ENCODE measurements at places on chromosomes 6 and 20. TPM values are rescaled to one million over a fixed set of nuclear protein-coding genes. Genes with fewer than 3 reads are reported as not detected.

Gene FAM184A
- 0.03 TPM for total RNA-seq

Gene FABP7
- total RNA-seq: not detected

Gene PLA2G7
- not detected for total RNA-seq

Gene MRPL14
- total RNA-seq: 172 TPM

Gene ADGB
- not detected for total RNA-seq

Gene PROKR2
- not detected for total RNA-seq

Gene XKR7
- not detected for total RNA-seq

Gene CGAS
- 2.3 TPM for total RNA-seq

DNA sequence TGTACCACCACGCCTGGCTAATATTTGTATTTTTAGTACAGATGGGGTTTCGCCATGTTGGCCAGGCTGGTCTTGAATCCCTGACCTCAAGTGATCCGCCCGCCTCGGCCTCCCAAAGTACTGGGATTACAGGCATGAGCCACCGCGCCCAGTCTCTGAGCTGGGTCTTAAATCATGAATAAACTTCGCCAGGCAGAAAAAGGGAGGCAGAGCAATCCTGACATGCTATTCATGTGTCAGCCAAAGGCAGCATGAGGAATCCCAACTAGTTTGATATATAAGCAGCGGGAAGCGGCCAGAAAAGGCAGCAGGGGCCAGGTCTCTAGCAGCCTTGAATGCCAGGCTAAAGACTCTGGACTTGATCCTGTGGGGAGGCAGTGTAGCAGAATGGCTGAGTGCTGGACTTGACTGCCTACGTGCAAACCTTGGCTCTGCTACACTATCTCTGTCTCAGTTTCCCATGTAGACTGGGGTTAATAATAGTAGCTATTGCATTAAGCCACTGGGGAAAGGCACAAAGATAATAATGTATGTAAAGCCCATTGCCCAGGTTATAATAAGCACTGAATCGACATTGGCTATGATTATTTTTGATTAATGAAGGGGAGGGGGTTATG lies 1.8 kb downstream of the PROCR start:
- DNase-seq: no peak

DNA sequence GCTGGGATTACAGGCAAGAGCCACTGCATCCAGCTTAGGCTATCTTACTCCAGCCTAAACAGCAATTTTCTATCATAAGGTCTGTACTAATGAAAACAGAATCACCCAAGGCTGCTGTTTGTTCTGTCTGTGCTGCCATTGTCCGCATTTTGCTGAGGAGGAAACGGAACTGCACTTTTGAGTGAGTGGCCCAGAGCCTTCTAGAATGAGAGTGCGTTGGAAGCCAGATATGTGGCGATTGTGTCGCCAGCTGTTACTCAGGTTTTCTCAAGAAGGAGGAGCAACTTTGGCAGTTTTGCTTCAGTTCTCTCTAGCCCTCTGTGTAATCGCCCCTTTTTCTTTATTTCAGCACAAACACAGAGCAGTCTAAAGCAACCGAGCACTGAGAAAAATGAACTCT lies 18.3 kb downstream of the PRDM1 start:
- no peak for DNase-seq

DNA sequence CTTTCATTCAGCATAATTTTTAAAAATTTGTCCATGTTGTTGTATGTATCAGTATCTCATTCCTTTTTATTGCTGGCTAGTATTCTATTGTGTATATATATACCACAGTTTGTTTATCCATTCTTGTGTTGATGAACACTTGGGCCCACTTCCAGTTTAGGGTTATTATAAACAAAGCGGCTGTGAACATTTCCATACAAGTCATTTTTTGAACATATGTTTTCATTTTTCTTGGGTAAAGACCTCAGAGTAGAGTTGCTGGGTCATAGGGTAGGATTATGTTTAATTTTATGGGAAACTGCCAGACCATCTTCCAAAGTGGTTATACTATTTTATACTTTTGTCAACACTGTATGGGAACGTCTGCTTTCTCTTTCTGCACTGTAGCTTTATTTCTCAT lies 55.3 kb downstream of the RBM24 start:
- no peak for DNase-seq

DNA sequence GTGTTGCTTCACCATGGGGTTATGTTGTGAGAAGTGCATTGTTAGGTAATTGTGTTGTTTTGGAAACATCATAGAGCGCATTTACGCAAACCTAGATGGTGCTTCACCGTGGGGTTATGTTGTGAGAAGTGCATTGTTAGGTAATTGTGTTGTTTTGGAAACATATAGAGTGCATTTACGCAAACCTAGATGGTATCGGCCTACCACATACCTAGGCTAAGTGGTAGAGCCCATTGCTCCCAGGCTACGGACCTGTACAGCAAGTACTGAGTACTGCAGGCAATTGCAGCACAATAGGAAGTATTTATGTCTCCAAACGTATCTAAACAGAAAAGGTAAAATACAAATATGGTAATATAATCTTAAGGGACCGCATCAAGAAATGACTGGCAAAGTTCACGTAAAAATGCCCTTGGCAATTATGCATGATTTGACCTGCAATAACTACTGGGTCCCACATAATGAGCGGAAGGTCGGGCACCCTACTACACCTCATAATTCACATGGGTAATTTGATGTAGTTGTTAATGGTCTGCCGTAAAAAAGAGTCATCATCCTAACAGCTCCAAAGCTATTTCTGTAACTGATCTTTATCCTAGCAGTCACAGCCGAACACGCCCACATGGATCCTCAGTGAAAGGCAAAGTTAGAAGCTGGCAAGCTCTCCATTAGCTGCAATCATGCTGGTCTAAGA lies 76.0 kb downstream of the RSPH3 start:
- DNase-seq: no peak

- DNase-seq: no peak
Measured at GRCh38 chr20:43963872-43964791, 49.5 kb downstream of the TOX2 start.

- DNase-seq: no peak
Measured at GRCh38 chr20:49480236-49480635, 2.2 kb downstream of the KCNB1 start.

- DNase-seq: no peak
Measured at GRCh38 chr6:134466771-134467525, 149.0 kb upstream of the SGK1 start.

GRCh38 chr6:106050538-106050937 lies 35.6 kb upstream of the PRDM1 start:
- no peak for DNase-seq

DNA sequence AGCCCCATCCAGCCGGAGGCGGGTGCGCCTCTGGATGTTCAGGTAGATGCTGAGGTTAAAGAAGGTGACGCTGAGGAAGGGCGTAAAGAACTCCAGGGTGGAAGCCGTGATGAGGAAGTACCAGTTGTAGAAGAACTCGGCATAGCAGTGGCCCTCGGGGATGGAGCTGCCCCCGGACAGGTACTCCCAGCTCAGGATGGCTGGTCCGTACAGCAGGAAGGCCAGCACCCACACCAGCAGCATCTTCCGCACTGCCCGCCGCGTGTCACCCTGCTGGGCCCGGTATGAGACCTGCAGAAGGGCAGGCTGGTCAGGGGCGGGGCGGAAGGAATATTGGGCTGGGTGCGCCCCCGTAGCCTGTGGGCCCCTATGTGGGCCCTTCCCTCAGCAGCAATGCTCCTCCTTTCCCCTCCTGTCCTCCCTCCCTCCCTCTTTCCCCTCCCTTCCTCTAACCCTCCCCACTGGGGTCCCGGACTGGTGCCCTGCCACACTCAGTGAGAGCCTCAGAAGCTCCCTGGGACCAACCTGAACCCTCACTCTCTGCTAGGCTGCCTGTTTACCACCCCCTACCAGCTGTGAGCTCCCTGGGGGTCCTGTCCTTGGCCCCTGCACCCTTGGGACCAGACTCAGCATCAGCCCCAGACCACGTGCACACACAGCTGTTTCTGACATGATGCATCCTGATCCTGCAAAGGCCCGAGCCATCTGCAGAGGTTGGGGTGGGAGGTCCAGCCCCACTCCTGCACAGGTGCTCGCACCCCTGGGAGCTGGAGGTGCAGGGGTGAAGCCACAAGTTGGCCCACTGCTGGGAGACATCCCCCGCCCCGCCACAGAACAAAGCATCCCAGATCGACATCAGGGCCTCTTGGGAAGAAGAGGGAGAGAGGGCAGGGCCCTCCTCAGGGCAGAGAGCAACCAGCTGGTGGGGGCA lies 3.2 kb downstream of the HRH3 start:
- DNase-seq: no peak

DNA sequence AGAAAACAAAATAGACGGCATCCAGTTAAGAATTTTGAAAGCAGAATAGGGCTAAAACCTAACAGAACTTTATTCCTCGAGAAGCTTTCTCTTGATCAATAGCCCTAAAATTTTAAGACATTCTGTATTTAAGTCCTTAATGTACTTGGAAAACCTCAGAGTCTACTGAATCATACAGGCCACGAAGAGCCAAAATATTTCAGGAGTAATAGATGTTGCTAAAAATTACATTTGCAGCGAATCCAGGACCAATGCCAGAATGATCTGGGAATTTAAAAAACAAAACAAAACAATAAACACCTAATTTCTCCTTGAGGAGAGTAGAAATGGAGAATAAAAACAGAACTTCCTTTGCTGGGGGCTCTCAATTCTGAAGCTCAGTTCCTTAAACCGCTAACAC lies 23.3 kb downstream of the ATXN1 start:
- DNase-seq: no peak

DNA sequence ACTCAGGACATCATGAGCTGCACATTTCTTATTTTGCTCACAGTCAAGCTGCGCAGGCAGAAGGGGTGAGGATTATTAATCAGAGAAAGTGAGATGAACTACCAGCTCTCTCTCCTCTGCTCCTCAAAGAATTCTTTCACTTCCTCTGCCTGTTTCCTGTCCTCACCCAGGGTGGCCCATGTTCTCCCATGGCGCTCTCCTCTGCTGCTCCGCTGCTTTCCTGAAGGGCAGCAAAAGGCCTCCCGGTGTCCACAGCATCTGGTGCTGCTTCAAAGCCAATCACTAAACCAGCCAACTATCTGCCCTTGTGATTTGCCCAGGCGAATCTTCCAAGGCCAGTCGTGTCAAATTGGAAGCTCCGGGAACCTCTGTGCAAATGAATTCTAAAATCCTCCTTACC lies 324.2 kb downstream of the TPBG start:
- peak; percentile 7 for DNase-seq

- peak; percentile 96 for DNase-seq
Measured at GRCh38 chr20:53900380-53900999, 169.9 kb downstream of the BCAS1 start.

- DNase-seq: no peak
Measured at GRCh38 chr6:12555267-12555666, 161.3 kb upstream of the PHACTR1 start.

- DNase-seq: no peak
Measured at GRCh38 chr6:11222385-11223277, 9.8 kb downstream of the NEDD9 start.

DNA sequence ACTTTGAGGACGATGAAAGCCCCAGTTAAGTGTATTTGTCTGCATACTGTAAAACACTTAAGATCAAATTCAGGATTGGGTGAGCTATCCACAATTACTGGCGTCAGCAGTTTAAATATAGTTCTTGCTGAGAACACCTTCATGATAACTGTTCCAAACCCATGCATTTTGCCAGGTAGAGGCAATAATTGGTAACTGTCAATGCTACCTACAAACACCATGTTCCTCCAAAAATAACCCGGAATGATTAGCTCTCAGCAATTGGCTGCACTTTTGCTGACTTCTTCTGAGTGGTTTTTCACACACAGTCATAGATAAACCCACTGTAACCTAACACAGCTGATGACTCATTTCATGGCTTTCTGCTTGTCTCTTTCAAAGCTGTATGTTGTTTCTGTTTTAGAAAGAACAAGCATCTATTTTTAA lies 1358.6 kb upstream of the GJE1 start:
- peak; percentile 75 for DNase-seq

DNA sequence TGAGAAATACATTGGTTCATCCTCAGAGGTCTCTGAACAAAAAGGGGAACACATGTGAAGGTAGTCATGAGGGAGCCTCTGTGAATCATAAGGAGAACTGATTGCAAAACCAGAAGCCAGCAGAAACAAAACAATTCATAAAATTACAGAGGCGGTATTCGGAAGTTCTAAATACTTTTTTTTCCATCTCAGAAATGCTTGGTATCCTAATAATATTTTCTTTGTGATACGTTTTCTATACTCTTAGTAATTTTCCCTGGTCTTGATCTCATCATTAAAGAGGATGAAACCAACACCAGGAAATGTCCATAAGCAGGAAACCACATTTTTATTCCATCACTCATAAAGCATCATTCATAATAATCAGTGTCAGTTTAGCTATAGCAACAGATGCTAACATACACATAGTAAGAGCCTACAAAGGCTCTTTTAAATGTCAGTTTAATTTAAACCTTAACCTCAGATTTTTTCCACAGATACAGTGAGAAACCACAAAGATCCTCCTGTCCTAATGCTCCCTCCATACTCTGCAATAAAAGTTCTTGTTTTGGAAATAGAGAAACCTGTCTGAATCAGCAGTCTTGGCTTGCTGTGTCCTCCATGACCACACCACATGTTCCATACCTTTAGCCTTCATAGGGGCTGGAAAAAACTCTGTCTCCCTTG lies 29.2 kb downstream of the SGK1 start:
- peak; percentile 98 for DNase-seq

- DNase-seq: peak; percentile 89
Measured at GRCh38 chr6:145147981-145148749, 587.2 kb downstream of the EPM2A start.

DNA sequence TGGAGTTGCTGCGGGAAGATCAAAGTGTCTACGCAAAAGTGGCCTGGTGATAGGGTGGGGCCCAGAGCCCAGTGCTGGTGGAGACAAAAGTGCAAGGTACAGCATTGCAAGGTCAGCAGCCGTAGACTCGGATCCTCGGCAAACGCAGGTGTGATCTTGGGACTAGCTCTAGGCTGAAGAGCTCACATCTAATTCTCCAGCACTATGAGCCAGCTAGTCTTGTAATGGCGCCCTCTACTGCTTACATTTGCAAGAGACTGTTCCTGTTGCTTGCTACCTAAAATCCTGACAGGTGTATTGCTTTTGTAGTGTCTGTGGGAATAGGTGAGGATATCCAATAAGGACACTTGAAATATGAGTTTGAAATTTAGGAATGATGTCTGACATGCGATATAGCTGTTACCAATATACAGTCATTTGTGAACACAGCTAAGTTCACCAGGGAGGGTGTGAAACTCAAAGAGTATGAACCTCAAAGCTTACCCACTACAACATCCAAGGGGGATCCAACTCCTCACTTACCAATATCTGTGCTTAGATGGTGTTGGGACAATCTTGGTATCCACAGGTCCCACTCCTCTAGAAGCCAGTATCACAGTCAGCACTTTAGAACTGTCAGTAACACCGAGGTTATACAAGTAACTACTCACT lies 58.4 kb downstream of the PDE7B start:
- DNase-seq: peak; percentile 10

- no peak for DNase-seq
Measured at GRCh38 chr20:57808264-57809070, 98.7 kb upstream of the PMEPA1 start.

- no peak for DNase-seq
Measured at GRCh38 chr6:106005954-106006353, 80.2 kb upstream of the PRDM1 start.

DNA sequence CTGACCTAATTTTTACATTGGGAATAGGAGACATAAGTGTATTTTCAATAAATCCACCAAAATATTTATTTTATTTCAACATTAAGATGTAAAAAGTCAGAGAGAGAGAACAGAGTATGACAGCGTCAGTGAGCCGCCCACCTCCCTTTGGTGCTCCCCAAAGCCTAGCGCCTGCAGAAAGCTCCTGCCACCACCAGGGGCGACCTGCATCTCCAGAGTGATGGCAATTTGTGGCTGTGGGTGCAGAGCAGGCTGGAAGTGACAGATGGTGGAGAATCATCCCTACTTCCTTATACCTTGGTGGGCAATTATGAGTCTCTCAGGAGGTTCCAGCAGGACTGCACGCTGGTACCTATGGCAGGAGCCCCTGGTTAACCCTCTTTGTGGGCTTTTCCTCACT lies 87.3 kb downstream of the PTPRT start:
- no peak for DNase-seq

Data from HT1080 (cell line).